ENCODE measurements at places on chromosomes 5 and 9.
A peak's percentile ranks its signal among the peaks of the same experiment; 100 is the strongest.

DNA sequence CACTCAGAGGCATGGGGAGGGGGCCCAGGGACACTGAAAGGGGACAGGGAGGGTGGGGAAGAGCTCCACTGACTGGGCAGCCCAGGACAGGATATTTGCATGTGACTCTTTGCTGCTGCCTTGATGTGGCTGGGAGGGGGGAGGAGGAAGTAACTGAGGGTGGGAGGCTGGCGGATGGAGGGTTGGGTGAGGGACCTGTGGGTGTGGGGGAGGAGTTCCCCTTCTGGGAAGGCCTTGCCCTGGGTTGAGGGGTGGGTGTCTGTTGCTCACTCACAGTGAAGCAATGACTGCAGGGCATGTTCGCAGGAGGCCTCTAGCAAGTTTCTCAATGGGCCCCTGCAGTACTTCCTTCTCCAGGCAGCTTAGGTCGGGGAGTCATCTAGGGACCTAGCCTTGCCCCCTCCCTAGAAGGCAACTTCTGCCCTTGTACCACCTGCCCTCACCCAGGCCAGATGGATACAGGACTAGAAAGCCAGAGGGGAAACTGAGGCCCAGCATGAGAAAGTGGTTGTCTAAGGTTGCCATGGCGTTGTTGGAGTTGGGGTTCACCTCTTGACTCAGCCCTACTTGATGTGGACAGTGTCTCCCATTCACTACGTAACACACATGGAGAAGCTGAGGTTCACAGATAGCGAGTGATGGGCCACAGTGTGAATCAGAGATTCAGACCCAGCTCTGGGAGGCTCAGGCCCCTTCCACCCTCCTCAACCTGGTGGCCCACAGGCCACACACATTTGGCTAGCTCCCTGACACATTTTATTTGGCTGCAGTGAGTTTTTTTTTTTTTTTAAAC is 3.0 kb downstream of the GRK6 start:
- no peak for DNase-seq

DNA sequence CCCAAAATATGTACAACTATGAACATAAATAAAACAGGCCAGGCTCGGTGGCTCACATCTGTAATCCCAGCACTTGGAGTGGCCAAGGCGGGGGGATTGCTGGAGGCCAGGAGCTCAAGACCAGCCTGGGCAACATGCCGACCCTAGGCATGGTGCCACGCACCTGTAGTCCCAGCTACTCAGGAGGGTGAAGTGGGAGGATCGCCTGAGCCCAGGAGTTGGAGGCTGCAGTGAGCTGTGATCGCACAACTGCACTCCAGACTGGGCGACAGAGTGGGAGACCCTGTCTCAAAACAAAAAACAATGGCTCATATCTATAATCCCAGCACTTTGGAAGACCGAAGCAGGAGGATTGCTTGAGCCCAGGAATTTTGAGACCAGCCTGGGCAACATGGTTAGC is 1.5 kb downstream of the HAUS6 start:
- DNase-seq = no peak

DNA sequence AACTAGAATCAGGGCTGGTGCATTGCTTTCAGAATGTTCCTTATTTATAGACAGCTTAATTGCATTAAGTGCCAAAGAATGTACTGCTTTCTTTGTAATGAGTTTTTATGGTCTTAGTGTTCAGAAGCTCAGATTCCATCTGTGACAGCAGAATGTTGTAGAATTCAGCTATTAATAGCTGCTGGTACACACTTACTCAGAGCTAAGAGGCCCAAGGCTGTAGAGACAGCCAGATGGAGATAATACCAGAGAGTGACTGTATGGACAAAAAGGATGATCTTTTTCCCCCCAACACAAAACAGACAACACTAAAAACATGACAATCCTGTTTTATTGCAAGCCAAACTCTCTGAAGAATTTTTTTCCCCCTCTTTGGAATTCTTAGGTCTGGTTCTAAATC is 50.2 kb downstream of the PPP2R2B start:
- DNase-seq = no peak

GRCh38 chr9:98833090-98833956 is 25.9 kb downstream of the GALNT12 start:
- no peak for DNase-seq

DNA sequence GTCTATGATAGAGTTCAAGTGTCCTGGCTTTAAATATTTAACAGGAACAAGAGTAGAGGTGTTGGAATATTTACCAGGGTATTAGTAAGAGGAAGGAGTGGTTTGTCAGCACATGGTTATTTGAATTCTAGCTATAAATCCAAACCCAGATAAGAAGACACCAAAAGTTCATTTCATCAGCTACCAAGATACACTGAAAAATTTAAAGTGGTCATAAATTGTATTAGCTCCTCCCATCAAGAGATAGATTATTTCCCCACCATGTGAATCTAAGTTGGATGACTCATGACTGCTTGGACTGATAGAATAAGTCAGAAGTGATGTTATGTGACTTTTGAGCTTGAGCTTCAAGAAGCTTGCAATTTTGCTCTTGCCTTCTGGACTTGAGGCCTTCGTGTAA is 72.1 kb upstream of the GRAMD2B start:
- no peak for DNase-seq

- no peak for DNase-seq
These were observed 235.5 kb downstream of the ARHGEF28 start for GRCh38 chr5:73861313-73861988.

- no peak for DNase-seq
These were observed 19.8 kb downstream of the IL12B start for GRCh38 chr5:159310511-159310910.

- no peak for DNase-seq
These were observed 72.2 kb upstream of the FAM169A start for GRCh38 chr5:74938250-74938933.

GRCh38 chr5:145787507-145787906 is 47.6 kb downstream of the PRELID2 start:
- no peak for DNase-seq

- DNase-seq = no peak
These were observed 364.1 kb downstream of the DEPDC1B start for GRCh38 chr5:60335913-60336312.

- DNase-seq = peak; percentile 63
These were observed 2.1 kb upstream of the ANXA2R start for GRCh38 chr5:43042176-43042625.

- no peak for DNase-seq
These were observed 77.1 kb upstream of the KLF4 start for GRCh38 chr9:107566611-107567061.

- no peak for DNase-seq
These were observed 44.0 kb upstream of the SLC25A51 start for GRCh38 chr9:37947977-37948376.

DNA sequence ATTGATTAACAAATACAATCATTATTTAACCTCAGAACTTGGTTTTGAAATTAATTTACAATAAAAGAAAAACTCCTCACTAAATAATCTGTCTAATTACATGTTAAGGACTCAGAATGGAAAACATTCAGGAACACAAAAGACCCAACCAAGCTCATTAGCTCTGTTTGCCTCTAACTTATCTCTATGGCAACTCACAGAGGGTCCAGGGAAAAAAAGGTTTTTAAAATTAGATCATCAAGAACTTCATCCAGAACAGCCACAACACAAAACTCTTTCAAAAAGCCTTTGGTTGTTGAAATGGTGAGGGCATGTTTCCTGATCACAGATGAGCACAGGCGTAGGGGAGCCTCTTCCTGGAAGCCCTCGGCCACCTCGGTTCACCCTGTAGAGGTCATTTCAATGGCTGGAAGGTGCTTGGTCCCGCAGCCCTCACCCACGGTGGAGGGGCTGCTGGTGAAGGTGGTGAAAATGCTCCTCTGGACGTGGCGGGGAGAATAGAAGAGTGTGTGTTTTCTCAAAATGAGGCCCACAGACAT is 17.2 kb upstream of the TCF7 start:
- no peak for DNase-seq

- no peak for DNase-seq
These were observed 115.9 kb downstream of the PIK3R1 start for GRCh38 chr5:68331192-68332079.

- DNase-seq = no peak
These were observed 96.1 kb downstream of the MAP1B start for GRCh38 chr5:72203251-72203845.

- no peak for DNase-seq
These were observed 9.5 kb downstream of the GRK6 start for GRCh38 chr5:177435847-177436536.

- no peak for DNase-seq
These were observed 317.1 kb upstream of the CLINT1 start for GRCh38 chr5:158175934-158176481.

DNA sequence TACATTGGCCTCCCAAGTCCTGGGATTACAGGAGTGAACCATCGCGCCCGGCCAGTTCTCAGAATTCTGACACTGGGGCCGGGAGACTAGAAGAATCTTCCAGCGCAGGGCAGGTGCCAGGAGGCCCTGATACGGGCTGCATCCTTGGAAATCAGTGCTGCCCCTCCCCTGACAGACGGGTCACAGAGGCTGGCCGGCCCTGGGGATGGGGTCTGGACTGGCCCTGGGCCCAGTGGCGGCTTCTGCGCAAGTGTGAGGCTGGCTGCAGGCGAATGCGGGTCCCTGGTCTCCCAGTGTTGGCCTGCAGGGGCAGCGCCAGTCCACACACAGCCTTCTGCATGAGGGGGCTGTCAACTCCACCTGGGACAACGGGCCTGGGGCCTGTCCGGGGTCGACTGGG is 831 bp upstream of the TBC1D9B start:
- no peak for DNase-seq

GRCh38 chr9:128026255-128026772 is 40.8 kb downstream of the NAIF1 start:
- no peak for DNase-seq

- DNase-seq = no peak
These were observed 203.4 kb downstream of the GADD45G start for GRCh38 chr9:89808076-89808755.

DNA sequence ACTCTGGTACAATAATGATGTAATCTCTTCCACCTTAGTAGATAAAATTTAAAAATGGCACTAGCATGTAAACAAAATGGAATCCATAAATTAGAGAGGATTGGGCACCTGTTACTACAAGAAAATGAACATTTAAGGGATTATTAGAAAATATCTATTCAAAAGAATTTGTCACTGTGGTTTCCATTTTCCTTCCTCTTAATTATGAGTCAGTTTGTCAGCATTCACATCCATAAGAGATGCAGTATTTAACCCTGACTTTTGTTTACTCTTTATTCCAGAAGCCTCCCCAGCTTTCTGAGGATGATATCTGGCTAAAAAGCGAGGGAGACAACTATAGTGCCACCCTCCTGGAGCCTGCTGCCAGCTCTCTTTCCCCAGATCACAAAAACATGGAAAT is 72.1 kb downstream of the C9orf152 start:
- no peak for DNase-seq

DNA sequence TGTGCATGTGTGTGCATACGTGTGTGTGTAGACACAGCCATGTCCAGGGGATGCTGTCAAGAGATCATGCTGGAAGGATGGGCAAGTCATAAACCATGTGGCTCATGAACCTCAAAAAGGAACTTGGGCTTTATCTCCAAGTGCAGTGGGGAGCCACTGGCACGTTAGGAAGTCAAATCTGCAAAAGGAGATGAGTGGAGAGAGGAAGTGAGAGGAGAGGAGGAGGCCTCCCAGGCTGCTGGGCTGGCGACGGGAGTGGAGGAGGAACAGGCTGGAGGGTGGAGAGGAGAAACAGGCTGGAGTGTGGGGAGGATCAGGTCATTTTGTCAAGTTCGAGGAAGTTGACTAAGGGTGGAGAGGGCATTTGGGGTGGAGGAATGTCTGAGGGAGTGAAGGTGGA is 29.2 kb upstream of the TIFAB start:
- DNase-seq = no peak

DNA sequence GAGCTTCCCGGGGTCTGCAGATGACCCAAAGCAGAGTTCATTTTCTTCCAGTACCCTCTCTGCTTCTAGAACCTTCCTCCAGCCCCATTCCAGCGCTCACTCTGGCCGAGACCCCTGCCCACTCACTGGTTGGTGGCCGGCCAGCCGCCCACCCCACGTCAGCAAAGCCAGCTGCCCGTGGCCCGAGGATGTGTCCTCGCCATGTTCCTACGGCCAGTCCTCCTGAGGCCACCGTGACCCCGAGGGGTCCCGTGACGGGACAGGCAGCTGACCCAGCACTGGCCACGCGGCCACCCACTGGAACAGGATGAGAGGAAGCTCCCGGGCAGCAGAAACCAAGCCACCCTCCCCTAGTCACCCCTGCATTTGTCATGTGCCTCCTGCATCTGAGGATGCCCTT is 39.1 kb upstream of the SLC6A19 start:
- DNase-seq = no peak

- DNase-seq = no peak
These were observed 122.1 kb upstream of the DMAC1 start for GRCh38 chr9:7921545-7922197.

DNA sequence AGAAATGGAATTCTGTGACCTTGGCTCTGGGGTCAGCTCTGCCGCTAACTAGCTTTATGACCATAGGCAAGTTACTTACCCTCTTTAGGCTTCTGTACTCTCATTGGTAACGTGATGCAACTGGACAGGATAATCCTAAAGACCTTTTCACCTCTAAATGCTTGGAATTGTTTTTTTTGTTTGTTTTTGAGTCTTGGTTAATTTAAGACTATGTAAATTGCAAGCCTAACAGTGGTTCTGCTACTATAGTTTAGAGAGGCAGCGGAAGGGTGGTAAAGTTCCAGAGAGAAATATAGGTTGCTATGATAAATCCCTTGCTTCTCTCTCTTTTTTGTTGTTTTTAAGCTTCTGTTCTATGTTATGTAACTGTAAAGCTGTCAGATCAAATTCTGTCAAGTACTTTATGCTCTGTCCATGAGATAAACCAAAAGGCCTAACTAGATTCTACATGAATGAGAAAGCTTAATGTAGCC is 17.6 kb downstream of the FAM169A start:
- DNase-seq = no peak

DNA sequence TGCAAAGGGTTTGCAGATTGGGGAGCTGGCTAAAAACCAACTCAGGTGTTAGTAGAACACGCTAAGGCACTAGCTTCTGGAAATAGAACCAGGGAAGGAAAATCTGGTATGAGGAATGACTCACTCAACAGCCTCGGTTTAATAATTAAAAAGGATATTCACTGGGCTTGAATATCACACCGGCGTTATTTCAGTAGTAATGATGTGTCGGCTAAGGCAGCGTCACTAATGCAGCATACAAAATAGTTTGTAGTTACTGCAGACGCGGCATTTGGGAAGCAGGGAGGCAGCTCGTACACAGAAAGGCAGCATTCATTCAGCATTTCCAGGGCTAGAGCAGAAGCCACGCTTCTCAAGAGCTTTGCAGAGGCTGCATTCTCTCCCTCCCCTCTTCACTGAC is 1.7 kb downstream of the ADRA1B start:
- no peak for DNase-seq

- DNase-seq = no peak
These were observed 3.7 kb downstream of the NR4A3 start for GRCh38 chr9:99825172-99826046.

Data from NCI-H2081 treated with DMSO at 0.1 percent for 48 hours (cell line).